Spleen (tissue), 13 donors: ENCODE measurements at places on chromosomes 16 and 17. TPM values are rescaled to one million over a fixed set of nuclear protein-coding genes. Genes with fewer than 3 reads are reported as not detected.

DNA sequence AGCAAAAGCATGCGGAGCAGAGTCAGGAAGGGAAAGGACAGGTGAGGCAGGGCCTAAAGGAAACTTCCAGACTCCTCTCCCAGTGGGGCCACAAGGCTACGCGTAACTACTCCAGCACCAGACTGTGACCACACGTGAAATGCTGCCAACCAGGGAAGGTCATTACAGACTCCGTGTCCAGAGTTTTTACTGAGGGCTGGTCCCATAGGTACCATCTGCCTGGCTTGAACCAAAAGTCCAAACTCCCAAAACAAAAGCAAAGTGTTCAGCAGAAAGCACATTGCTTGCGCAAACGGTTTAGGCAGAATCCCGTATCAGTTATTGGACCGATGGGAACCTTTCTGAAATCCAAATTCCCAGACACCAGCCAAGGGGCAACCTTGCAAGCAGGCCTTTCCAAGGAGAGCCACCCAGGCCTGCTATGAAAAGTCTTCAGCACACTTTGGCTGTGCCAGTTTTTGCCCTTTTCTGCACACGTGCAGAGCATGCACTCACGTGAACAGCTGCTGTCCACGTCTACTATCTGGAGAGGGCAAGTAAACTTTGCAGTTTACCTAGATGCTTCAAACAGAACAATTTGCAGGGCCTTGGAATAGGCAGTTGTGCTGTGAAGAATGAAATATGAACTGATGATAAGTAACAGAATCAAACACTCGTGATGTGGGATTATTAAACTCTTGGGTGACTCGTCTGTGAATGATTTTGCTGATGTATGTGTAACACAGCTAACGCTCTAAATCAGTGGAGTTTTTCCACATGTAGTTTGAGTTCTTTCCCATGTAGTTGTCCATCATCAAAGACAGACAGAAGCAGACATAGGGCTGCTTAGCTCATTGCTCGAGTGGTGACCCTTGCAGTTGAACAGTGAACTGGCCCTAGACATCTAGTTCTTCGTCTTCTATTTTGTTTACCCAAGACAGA lies 58.1 kb upstream of the CRISPLD2 start:
- H3K27ac ChIP-seq, result no peak overlapping the region
- DNase-seq, result no peak
- peaks cover 22% of the 10 kb centered on the region for H3K4me1 ChIP-seq
- H3K36me3 ChIP-seq, result peaks cover 49% of the 10 kb centered on the region
- no peak overlapping the region for H3K4me3 ChIP-seq

DNA sequence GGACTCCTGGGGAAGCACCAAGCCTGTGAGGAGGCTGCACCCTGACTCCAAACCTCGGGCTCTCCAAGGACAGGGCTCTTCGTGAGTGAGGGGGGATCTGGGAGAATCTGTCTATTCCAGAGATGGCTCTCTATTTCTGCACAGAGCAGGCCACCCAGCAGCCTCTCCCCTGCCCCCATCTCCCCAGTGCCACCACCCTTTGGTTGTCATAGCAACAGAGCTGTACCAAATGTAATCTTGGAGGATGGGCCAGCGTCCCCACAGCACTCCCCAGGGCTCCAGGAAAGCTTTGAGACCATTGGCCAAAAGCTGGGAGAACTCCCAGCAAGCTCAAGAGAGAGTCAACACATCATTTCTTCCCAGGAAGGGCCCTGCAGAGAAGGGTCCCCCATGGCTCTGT lies 49.3 kb downstream of the ABCC12 start:
- no peaks in the 10 kb centered on the region for H3K36me3 ChIP-seq
- peaks cover 20% of the 10 kb centered on the region for H3K27me3 ChIP-seq
- no peak for DNase-seq
- no peak overlapping the region for H3K27ac ChIP-seq

DNA sequence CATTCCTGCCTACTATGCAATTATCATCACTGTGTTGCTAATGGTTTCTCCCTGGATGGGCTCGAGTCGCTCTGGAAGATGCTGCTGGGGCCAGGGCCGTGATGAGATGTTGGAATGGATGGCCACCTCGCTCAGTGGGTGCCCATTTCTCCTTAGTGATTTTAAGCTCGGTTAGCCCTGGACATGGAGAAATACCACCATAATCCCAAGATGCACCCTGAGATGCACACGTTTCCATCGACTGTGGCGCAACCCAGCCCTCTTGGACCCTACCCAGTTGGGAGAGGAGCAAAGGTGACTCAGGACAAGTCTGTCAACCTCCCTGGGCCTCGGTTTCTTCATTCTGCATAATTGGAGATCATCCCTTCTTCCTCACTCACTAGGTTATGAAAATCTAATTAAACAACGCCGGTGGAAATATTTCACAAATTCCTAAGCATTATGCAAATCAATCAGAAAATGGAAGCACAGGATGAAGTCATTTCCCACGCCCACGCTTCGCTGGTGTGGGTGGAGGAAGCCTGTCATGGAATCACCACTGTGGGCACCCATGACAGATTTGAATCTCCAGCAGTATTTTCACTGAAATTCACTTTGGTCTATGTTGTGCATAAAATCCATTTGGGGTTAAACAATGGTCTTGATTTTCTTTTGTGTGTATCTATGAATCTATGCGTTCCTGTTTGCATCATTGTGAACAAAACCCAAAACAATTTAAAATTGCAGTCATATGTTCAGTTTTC lies 195.2 kb downstream of the AXIN2 start:
- H3K36me3 ChIP-seq, result no peaks in the 10 kb centered on the region
- peaks cover 6% of the 10 kb centered on the region for H3K27me3 ChIP-seq
- H3K4me1 ChIP-seq, result peaks cover 7% of the 10 kb centered on the region
- no peak for DNase-seq
- H3K27ac ChIP-seq, result no peak overlapping the region
- H3K4me3 ChIP-seq, result no peak overlapping the region

DNA sequence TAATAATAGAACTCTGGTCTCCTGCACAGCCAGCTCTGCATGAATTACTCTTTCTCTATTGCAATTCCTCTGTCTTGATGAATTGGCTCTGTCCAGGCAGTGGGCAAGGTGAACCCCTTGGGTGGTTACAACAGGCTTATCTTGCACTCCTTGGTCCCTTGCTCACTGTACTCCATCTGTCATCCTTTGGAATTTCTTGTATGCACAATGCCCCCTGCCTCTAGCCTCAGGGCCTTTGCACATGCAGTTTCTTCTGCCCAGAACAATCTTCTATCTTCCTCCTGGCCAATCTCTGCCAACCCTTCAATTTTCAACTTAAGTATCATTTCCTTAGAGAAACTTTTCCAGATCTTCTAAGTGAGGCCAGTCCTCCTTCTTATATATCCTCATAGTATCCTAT lies 114.7 kb upstream of the NLRP1 start:
- no peak overlapping the region for H3K4me3 ChIP-seq
- H3K27ac ChIP-seq, result no peak overlapping the region
- H3K27me3 ChIP-seq, result peaks cover 64% of the 10 kb centered on the region

DNA sequence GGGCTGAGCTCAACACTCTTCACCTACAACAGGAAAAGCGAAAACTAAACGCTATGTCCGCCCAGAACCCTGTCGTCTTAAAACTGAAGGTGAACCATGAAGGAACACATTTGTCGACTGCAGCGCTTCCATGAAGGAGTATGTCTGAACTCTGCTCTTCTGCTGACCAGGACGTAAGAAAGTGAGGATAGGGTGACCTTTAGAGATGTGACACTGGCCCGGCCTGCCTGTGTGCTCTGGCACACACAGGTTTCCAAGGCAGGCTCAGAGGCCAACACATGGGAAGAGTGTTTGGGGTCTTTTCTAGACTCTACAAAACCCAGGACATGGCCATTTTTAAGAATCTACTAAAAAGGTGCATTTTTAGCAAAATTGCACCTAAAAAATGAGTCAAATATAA lies 21.1 kb downstream of the MARF1 start:
- no peak overlapping the region for H3K27ac ChIP-seq
- no peak for DNase-seq
- no peaks in the 10 kb centered on the region for H3K4me1 ChIP-seq
- H3K27me3 ChIP-seq, result no peaks in the 10 kb centered on the region
- H3K36me3 ChIP-seq, result peaks cover 100% of the 10 kb centered on the region
- H3K4me3 ChIP-seq, result no peak overlapping the region

The SLC47A1 gene
- 1.2 TPM for polyA plus RNA-seq

The ASPHD1 gene
- polyA plus RNA-seq, result 0.28 TPM

The KRTAP2-2 gene
- not detected for polyA plus RNA-seq
